Activated CD8-positive, alpha-beta memory T cell treated with anti-CD3 and anti-CD28 coated beads, Interleukin-2, amount 10 ng/mL, durations not matched to agents 7 days and 5 days (primary cell): ENCODE measurements at places on chromosomes 6 and 20.

DNA sequence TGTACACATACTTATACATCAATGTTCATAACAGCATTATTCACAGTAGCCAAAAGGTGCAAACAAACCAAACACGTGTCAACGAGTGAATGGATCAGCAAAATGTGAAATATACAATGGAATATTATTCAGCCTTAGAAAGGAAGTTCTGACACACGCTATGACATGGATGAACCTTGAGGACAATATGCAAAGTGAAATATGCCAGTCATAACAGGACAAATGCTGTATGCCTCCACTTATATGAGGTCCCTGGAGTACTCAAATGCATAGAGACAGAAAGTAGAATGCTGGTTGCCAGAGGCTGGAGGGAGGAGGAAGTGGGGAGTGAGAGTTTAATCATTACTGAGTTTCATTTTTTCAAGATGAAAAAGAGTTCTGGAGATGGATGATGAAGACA is 37.8 kb upstream of the IGF2R start:
- H3K27ac ChIP-seq, result peak overlapping the region; percentile 64
- peak; percentile 71 for DNase-seq
- H3K4me3 ChIP-seq, result peak overlapping the region; percentile 33
- peaks cover 11% of the 10 kb centered on the region for H3K27me3 ChIP-seq
- no peaks in the 10 kb centered on the region for H3K36me3 ChIP-seq
- H3K4me1 ChIP-seq, result peaks cover 29% of the 10 kb centered on the region

DNA sequence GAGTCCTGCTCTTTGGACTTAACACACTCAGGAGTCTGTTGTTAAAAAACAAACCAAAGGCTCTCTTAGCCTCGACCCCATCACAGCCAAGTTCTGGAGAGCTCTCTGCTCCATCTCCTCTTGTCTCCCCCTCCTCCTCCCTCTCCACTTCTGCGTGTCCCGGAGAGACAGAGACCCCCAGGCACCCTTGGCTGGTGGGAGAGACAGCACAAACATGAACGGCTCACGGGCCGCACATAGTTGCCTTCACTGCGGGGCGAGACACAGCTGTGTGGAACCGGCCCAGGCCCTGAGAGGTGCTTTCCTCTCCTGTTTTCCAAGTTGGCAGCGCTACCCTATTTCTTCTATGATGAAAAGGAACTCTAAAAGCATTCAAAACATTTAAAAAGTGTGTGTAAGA is 23.3 kb upstream of the MYT1 start:
- H3K4me1 ChIP-seq, result no peaks in the 10 kb centered on the region
- H3K4me3 ChIP-seq, result no peak overlapping the region
- H3K27ac ChIP-seq, result no peak overlapping the region
- H3K27me3 ChIP-seq, result no peaks in the 10 kb centered on the region
- no peak for DNase-seq
- no peaks in the 10 kb centered on the region for H3K36me3 ChIP-seq

DNA sequence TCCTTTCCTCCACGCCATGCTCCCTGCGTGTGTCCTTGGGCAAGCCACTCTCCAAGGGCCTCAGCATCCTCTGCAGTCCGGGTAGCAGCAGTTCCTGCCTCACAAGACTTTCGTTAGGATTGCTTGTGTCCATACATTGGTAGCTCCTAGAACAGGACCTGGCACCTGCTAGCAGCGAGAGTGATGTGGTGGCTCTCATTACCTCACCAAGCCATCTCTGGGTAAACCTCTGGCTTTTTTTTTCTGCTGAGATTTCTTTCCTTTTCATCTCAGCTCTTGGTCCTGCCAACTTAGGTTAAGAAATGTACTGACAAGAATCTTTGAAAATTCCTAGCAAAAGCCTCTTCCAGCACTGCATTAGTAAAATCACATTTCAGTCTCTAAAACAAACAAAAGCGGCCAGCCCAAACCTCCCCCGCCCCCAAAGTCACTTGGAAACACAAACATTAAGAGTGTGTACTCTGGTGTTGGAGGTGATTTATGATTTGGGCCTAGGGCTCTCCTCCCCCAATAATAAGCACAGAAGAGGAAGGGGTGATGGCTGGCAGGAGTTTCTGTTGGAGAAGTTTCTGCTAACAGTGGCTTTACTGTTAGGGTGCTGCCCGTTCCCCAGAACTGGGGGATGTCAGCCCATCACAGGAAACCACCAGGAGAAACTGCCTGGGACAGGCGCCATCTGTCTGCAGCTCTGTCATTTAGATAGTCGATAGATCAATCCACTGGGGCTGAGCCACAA is 199.2 kb downstream of the CD83 start:
- H3K27me3 ChIP-seq, result no peaks in the 10 kb centered on the region
- no peak overlapping the region for H3K27ac ChIP-seq
- peak; percentile 53 for DNase-seq
- peaks cover 23% of the 10 kb centered on the region for H3K4me1 ChIP-seq
- H3K36me3 ChIP-seq, result no peaks in the 10 kb centered on the region

GRCh38 chr6:143195349-143195845 is 134.7 kb downstream of the AIG1 start:
- H3K27me3 ChIP-seq, result no peaks in the 10 kb centered on the region
- DNase-seq, result no peak
- no peaks in the 10 kb centered on the region for H3K4me1 ChIP-seq
- H3K27ac ChIP-seq, result no peak overlapping the region
- H3K36me3 ChIP-seq, result no peaks in the 10 kb centered on the region
- no peak overlapping the region for H3K4me3 ChIP-seq

DNA sequence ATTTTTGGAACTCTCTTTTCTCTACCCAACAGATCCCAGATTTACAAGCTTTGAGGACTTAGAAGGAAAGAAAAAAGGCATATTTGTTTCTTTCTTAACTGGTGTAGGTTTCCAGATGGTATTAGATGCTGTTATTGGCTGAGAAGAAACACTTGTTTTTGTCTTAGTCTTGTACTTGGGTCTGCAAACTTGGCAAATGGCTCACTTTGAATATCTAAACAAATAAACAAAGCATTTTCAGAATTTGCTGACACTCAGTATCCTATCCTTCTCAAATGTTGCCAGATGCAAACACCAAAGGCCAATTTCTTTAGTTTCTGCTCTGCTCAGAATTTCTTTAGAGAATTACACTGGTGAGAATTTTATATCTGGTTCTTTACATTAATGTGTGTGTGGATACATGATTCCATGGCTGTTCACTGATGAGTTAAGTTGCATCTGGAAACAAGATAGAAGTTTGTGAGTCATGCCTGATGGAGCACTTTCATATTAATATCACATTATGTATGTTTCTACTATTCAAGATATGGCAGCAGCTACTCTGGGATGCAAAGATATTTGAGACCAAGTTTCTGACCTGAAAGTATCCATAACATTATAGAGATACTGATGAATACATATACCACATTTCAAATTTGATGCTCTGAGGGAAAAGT is 43.7 kb upstream of the CEP162 start:
- DNase-seq, result no peak
- H3K36me3 ChIP-seq, result no peaks in the 10 kb centered on the region
- no peak overlapping the region for H3K27ac ChIP-seq
- H3K4me3 ChIP-seq, result no peak overlapping the region
